ENCODE measurements at places on chromosomes 4 and X. TPM values are rescaled to one million over a fixed set of nuclear protein-coding genes. Genes with fewer than 3 reads are reported as not detected.

DNA sequence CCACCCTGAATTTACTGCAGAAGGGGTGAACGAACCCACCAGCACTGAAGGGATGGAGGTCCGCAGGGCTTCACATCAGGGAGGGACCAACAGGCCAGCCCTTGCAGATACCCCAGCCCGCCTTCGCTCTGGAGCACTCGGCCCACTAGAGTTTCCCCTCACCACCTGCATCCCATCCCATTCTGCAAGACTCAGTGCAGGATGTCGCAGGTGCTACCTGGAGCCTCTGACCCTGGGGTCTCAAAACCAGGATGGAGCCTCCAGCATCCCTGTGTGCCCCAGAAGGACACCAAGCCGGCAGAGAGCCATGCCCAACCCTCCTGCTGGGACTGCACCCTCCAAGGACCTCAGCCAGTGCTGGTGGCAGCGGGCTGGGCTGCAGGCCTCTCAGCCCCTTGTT lies 57.6 kb upstream of the ADRA2C start:
- DNase-seq, result no peak

Gene FOXR2
- total RNA-seq, result not detected

DNA sequence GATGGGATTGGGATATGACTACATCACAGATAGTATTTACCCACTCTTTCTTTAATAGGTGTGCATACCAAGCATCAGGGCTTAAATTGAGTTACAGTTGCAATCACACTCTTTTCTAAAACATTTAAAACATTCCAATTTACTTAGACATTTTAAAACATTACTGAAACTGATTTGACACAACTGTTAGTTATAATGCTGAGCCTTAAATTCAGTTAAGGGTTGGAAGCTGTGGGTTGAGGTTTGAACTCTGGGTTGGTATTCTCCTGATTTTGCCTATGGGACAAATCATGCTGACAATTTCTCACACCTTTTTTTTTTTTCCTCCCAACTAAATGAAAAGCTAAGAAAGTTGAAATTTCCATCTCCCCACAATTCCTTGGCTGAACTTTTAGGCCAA lies 16.3 kb downstream of the SLIT2 start:
- no peak for DNase-seq

Gene PAGE2B
- total RNA-seq, result not detected

GRCh38 chr4:148064451-148064850 lies 332.6 kb downstream of the ARHGAP10 start:
- no peak for DNase-seq

Gene RBMX2
- 13.3 TPM for total RNA-seq

DNA sequence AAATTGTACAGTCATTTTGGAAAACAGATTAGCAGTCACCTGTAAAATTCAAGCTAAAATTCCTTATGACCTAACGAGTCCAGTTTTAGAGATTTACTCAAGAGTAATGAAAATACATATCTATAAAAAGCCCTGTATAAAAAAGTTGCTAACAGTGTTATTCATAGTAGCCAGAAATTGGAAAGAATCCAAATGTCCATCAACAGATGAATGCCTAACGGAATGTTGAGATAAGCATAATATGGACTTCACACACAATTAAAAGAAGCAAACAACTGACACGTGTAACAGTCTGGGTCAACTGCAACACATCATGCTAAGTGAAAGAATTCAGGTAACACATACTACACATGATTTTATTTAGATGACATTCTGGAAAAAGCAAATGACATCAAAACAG lies 584.8 kb upstream of the AGA start:
- no peak for DNase-seq

GRCh38 chr4:108601106-108601505 lies 19.3 kb upstream of the RPL34 start:
- DNase-seq, result no peak

Gene MAGEA11
- not detected for total RNA-seq

- DNase-seq, result no peak
Observed at GRCh38 chr4:184395971-184396391, 78.4 kb downstream of the IRF2 start.

DNA sequence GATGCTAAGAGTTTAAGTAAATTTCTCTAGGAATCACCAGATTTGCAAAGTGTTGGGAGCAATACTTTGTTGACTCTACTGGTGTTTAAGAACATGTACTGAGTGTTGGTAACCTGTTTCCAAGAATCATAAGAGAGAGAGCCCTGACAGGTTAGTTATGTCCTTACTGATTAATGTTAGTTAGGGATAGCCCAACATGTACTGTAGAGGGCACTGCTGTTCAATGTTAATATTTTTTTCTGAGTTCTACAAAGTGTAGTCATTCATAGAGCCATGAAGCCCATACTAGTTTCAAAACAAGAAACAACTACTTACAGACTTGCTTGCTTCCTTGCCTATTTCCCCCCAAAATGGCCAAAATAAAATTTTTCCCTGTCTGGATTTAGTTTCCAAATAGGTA lies 11.9 kb downstream of the TMPRSS11D start:
- no peak for DNase-seq

Gene PWWP3B
- 11.5 TPM for total RNA-seq

DNA sequence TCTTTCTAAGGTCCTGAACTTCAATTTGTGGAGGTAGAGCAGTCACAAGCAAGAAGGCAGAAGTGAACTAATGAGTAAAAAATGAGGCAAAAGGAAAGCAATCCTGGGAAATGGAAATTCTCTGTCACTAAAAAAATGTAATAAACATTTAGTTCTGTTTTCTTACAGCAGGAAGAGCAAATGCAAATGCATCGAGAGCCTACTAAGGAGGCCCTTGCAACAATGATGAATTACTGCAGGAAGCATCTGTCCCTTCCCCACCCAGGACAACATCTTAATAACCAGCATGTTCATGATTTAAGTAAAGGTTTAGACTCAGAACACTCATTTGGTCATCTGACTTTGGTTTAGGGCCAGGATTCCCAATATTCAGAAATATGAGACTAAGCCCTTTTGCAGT lies 341.4 kb upstream of the NOCT start:
- no peak for DNase-seq

GRCh38 chr4:137739391-137739790 lies 207.1 kb upstream of the PCDH18 start:
- no peak for DNase-seq

DNA sequence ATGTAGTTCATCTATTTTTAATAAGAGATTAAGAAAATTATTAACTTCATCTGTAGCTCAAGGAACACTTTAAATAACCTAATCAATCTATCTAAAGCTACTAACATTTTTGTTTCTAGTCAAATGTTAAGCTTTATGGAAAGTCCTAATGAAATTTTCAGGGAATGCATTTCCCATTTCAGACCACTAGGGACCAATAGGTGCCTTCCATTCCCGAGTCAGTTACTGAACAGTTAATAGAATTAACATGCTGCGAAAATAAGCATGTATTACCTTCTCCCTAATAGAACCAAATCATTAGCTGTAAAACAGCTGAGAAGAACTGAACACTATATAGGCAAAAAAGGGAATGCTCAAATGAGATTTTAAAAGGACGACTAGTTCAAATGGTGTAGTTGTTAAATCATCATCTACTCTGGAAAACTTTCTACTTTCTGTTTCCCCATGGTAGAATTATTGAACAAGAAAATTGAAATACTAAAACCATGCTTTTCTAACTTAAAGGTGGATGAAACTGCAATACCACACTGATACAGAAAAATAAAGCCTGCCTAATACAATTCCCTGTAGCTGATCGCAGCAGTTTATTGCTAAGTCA lies 22.5 kb downstream of the STX18 start:
- DNase-seq, result no peak

Gene GPR119
- not detected for total RNA-seq

GRCh38 chr4:67918428-67918827 lies 34.6 kb upstream of the TMPRSS11D start:
- DNase-seq, result no peak

- DNase-seq, result no peak
Observed at GRCh38 chr4:7068883-7069282, 1.0 kb upstream of the GRPEL1 start.

Gene ATP11C
- total RNA-seq, result 5.8 TPM

DNA sequence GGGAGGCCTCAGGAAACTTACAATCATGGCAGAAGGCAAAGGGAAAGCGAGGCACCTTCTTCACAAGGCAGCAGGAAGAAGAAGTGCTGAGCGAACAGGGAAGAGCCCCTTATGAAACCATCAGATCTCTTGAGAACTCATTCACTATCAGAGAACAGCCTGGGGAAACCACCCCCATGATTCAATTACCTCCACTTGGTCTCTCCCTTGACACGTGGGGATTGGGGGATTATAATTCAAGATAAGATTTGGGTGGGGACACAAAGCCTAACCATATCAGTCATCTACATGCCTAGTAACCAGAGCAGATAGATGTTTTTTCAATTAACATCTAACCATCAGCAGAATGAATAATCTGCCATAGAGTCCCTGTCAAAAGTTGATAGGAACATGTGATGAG lies 30.4 kb downstream of the FAM13A start:
- no peak for DNase-seq

DNA sequence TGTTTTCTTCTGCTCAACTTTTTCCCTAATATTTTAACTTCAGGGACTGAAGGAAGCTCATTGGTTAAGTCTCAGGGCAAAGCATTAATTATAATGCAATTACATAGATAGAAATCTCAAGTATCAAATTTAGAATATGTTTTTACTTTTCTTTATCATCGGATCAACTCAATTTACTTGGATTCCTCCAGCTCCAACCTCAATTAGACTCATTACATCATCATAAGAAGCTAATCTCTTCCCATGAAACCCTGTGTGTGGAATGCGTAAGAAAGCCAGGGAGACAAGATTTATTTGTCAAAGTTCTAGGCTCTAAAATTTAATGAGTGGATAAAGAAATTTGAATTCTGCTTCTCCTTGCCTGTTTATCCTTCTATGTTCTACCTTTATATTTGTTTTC lies 918.4 kb downstream of the ADGRL3 start:
- no peak for DNase-seq

Gene CFAP47
- total RNA-seq, result not detected

- DNase-seq, result no peak
Observed at GRCh38 chr4:48766131-48766792, 13.8 kb downstream of the FRYL start.

DNA sequence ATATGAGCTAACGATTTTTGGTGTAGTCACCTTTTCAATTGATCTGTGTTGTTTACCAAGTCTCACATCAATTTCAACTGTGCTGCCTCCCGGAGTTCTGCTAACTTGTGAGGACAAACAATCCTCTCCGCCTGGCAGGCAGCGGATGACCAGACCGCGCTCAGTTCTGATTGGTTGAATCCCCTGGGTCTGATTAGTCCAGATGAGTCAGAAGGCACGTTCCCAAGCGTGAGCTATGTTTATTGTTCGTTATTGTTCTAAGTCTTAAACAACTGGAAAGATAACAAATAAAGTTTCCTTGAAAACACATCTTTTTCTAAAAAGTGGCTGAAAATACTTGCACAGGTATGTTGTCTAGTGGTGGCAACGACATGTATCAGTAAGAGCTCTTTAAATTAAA lies 37.9 kb upstream of the TRPC3 start:
- DNase-seq, result no peak
